ENCODE measurements at places on chromosomes 4 and X.

GRCh38 chr4:65202165-65202852 is 468.0 kb downstream of the EPHA5 start:
- DNase-seq = no peak

DNA sequence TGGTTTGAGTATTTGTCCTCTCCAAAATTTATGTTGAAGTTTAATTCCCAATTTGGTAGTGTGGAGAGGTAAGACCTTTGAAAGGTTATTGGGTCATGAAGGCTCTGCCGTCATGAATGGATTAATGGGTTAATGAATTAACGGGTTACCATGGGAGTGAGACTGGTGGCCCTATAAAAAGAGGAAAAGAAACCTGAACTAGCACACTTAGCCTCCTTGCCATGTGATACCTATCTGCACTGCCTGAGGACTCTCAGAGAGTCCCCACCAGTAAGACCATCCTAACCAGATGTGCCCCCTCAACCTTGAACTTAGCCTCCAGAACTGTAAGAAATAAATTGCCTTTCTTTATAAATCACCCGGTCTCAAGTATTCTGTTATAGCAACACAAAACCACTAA is 39.3 kb downstream of the PAGE1 start:
- DNase-seq = no peak

DNA sequence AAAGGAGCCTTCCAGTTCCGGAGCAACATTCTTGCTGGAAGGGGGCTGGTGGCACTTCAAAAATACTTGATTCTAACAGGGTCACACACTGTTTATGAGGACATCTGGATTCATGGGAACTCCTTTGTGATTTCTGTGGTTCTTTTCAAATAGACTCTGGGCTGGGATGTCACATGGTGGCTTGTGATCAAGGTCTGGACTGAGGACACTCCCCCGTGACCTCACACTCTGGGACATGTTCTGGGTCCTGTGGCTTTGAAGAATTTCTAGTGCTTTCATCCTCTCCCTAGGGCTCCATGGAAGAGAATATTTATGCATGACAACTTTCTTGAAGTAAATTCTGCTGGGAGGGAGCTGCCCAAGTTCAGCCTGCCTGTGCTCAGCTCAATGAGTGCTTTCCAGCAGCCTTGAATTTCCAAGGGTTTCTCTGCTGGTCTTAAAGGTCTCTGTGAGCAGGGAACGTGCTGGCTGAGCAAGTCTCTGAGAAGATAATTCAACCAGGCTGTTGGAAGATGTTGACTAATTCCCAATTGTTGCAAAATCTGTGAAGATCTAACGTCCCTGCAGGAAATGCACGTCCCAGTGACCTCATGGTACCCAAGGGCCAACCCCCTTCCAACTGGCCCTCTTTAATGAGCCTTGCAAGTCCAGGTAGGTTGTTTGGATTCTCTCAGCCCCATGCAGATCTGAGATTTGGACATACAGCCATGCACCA is 36.3 kb downstream of the GPR143 start:
- no peak for DNase-seq

- DNase-seq = no peak
Observed at GRCh38 chr4:121278811-121279368, 101.9 kb downstream of the QRFPR start.

- DNase-seq = no peak
Observed at GRCh38 chr4:141388481-141388880, 167.8 kb downstream of the ZNF330 start.

DNA sequence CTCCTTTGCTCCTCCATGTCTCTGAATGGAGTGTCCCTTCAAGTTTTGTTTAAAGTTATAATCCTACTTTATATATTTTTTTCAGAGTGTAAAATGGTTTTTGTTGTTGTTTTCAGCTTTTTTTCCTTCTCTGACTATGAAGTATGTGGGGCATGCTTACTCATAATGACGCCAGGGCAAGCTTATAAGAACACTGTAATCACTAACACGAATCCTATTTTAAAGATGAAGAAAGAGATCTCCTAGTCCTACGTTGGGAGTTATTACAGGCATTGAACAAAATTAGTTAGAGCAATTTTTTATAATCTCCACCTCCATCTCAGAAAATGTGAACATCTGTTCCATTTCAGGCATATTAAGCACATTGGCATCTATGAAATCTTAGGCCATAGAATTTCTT is 268.1 kb upstream of the MAGEB2 start:
- no peak for DNase-seq

DNA sequence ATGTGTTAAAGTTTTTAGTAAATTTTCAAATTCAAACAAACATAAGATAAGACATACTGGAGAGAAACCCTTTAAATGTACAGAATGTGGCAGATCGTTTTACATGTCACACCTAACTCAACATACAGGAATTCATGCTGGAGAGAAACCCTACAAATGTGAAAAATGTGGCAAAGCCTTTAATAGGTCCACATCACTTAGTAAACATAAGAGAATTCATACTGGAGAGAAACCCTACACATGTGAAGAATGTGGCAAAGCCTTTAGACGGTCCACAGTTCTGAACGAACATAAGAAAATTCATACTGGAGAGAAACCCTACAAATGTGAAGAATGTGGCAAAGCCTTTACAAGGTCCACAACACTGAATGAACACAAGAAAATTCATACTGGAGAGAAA is 32.8 kb downstream of the ZNF595 start:
- no peak for DNase-seq

GRCh38 chr4:127071443-127071842 is 561.3 kb upstream of the INTU start:
- no peak for DNase-seq

- no peak for DNase-seq
Observed at GRCh38 chrX:114675365-114675764, 91.5 kb downstream of the HTR2C start.

- DNase-seq = no peak
Observed at GRCh38 chr4:1615786-1616556, 68.1 kb downstream of the FAM53A start.

- DNase-seq = no peak
Observed at GRCh38 chrX:132657876-132658275, 169.0 kb upstream of the MBNL3 start.

DNA sequence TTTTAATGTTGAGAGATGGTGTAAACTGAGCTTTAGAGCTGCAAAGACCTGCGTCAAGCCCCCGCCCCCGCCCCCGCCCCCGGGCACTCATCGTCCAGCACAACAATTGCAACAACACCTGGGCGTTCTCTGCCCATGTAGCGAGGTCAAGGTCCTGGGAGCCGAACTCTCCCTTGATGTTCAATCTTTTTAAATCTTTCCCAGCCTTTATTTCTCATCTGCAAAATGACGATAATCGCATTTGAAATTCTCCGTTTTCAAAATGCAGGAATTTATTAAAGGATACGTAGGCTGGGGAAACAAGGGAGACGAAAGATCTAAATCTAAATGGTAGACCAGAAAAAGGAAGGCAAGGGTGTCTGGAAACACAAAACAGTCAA is 648 bp upstream of the MSMO1 start:
- DNase-seq = no peak

- no peak for DNase-seq
Observed at GRCh38 chrX:27735914-27736313, 71.9 kb upstream of the MAGEB10 start.

- DNase-seq = no peak
Observed at GRCh38 chr4:48254381-48255071, 15.1 kb downstream of the TEC start.

- DNase-seq = no peak
Observed at GRCh38 chr4:40845154-40845835, 95.5 kb downstream of the NSUN7 start.

- DNase-seq = no peak
Observed at GRCh38 chr4:165393051-165393450, 14.2 kb downstream of the CPE start.
